ENCODE measurements at places on chromosomes 2 and 18.

DNA sequence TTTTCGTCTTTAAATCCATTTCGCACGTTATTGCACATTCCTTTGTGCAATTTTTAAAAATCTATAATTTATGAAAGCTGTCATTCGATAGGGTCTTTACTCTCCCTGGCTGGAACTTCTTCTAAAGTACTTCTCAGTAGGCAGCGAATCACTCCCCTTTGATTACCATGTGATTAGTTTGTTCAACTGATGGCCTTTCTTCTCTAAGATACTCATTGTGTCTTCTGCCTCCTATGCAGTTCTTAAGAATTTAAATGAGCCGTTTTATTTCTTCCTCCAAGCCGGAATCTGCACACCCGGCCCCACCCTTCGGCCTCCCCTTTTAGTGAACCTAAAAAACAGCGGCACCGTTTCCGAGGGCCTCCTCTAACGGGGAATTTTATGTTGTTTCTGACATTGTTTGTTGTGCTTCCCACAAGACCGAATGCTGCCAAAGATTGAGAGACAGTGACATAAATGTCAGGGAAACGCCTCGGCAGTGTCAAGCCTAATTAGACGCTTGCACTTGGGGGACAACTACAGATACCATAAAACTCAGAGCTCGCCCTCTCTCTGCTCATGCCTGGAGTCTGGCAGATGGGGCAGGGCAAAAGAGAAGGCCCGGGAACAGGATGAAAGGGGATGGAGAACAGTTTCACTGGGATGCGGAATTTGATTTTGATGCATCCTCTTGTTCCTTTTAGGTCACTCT is 255.3 kb downstream of the BCL11A start:
- no peak for ATAC-seq

DNA sequence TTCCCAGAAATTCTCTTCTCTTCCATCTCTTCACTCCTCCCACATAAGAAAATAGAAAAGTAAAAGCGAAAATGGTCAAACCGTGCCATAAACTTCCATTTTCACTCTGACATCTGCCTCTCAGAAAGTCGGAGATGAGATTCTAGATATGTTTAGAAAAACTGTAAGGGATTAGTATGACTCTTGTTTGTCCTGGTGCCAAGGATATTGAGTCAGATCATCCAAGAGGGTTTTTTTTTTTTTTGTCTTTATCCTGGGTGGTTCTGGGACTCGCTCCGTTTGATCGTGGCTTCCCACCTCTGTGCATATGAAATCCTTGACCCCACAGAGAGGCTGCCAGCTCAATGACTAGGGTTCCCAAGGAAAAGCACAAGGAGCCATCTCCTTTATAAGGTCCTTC is 17.3 kb downstream of the EN1 start:
- no peak for ATAC-seq

DNA sequence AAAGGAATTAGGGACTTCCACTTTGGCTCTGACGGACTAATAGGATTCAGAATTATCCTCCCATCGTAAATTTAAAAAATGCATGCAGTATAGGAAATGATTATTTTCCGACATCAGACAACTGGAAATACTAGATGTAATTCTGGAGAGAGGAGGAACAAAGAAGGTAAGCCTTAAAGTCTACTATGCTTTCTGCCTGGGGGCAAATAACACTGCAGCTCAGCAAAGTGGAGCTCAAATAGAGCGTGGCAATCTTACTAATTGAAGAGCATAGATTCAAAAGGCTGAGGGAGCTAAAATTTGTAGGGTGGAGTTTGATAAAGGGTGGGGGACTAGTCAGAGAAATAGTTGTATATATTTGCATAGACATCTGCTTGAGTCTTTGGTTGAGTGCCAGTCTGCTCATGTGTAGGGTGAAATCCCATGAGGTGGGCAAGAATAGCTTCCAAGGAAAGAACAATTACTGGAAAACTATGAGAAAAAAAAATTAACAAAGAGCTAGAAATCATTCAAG is 23.8 kb downstream of the COPS8 start:
- peak; percentile 77 for ATAC-seq

DNA sequence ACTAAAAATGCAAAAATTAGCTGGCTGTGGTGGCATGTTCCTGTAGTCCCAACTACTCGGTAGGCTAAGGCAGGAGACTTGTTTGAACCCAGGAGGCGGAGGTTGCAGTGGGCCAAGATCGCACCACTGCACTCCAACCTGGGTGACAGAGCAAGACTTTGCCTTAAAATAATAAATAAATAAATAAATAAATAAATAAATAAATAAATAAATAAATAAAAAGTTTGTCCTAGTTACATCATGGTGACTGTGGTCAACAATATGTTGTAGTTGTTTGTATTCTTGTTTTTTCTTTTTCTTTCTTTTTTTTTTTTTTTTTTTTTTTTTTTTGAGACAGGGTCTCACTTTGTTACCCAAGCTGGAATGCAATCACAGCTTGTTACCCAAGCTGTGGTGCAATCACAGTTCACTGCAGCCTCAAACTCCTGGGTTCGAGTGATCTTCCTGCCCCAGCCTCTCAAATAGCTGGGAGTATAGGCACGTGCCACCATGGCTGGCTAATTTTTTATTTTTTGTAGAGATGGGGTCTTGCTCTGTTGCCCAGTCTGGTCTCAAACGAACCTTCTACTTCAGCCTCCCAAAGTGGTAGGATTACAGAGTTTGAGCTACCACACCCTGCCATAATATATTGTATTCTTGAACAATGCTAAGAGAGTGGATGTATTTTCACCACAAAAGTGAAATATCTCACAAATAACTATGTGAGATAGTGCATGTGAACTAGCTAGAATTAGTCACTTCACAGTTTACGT is 185.0 kb downstream of the PHLPP1 start:
- ATAC-seq, result no peak

DNA sequence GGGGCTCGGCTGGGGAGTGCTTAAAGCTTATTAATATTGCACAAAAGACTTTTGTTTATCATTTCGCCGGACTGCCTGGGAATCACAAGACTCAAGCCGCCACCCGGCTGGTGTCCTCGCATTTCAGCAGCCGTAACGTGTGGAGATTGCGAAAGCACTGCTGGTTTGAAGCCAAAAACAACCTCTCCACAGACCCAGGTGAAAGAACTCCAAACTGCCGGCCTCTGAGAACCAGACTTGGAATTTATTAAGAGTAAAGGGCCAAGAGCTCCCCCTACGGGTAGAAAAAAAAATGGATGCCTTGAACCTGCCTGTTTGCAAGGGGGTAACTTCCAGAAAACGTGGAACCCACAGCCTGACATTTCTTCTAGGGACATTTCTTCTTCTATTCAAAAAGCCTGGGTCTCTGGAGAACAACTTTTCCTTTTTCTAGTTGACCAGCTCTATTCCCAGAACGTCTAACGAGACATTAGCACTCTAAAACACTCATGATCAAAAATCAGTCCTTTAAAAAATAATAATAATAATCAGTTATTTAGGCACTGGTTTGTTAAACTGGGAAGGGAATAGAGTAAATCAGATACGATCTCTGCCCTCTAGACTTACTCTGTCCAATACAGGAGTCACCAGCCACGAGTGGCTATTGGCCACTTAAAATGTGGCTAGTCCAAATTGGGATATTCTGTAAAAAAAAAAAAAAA is 216.3 kb downstream of the C1D start:
- peak; percentile 86 for ATAC-seq

DNA sequence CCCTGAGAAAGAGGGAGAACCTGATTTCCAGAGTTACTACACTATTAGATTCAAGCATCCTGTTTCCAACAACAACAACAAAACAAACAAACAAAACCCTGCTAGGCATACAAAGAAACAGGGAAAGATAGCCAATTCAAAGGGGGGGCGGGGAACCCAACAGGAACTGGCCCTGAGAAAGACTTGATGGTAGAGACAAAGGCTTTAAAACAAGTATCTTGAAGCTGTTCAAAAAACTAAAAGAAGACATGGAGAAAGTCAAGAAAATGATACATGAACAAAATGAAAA is 147.1 kb downstream of the THADA start:
- no peak for ATAC-seq

- ATAC-seq, result no peak
Measured at GRCh38 chr2:66674087-66674486, 239.2 kb downstream of the MEIS1 start.

- no peak for ATAC-seq
Measured at GRCh38 chr2:204333861-204334260, 211.4 kb upstream of the PARD3B start.

DNA sequence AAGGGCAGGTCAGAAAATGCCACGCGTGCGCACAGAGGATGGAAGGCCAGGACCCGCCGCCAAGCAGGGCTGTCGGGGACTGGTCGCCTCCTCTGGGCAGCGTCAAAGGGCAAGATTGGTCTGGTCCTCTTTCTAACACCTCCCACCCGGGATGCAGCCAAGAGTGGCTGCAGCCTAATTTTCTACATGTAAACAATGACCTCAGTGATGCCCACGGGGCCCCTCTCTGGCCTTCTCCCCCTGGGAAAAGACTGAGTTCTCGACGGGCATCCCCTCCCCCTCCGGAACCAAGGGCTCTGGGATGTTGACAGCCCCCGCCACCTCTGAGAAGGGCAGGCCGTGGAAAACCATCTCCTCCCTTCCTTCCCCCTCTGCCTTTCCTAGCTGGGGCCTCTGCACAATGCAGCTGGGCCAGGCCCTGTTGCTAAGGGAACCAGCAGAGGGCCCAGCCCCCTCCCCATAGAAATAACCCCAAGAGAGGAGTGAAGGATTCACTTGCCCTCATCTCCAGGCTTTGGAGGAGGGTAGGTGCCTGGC is 80.0 kb upstream of the ZNF532 start:
- no peak for ATAC-seq

DNA sequence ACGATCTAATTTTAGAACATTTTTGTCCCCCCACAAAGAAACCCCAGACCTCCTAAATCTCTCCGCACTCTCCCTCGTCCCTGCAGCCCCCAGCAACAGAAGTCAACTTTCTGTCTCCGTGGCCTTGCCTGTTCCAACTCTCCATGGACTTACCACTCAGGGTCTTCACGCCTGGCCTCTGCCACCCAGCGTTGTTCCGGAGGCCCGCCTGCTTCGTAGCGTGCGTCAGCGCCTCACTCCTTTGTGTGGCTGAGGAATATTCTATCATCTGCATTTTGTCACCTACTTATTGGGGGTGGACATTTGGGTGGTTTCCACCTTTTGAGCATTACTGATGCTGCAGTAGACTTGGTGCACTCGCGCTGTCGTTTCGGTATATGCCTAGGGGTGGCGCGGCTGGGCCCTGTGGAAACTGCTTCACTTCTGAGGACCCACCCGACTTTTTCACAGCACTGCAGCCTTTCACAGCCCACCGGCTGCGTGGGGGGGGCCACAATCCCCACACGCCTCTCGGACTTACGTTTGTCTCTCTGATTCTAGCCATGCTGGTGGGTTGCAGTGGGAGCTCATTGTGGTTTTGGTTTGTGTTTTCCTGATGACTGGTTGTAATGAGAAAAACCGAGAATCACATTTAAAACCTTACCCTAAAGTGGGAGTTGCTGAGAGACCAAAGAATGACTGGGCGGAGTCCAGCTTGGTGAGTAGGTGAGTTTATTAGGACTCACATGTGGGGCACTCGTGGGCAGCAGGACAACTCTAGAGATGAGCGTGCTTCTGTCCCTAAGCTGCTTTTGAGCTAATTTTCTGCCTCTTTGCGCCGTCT is 1.4 kb upstream of the HSBP1L1 start:
- no peak for ATAC-seq

GRCh38 chr2:236862961-236863728 is 222.5 kb upstream of the COPS8 start:
- ATAC-seq, result peak; percentile 87

- ATAC-seq, result no peak
Measured at GRCh38 chr2:206056286-206056685, 29.7 kb downstream of the INO80D start.

DNA sequence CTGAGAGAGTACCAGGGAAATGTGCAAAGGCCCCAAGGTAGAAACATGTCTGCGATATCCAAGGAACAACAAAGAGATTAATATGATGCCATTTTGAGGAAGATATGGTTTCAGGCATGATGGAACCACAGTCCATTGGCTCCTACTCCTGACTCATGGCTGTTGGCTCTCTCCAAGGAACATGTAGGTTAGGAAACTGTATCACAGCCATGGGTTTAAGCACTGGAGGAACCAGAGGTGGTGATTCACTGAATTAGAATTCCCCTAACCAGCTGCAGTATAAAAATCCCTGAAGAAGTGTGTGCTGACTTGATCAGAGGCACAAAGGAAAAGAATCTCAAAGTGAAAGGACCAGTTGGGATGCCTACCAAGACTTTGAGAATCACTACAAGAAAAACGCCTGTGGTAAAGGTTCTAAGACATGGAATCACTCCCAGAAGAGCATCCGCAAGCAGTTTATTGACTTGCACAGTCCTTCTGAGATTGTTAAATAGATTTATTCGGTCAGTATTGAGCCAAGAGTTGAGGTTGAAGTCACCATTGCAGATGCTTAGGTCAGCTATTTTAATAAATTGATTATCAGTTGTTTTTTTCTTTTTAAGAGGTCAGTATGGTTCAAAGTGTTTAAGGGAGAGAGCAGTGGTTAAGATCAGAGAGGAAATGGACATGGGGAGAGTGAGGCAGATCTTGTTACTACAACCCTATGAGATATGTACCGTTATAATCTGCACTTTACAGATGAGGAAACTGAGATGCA is 110.7 kb upstream of the OTX1 start:
- peak; percentile 94 for ATAC-seq

- no peak for ATAC-seq
Measured at GRCh38 chr2:20207051-20207450, 17.9 kb downstream of the SDC1 start.

DNA sequence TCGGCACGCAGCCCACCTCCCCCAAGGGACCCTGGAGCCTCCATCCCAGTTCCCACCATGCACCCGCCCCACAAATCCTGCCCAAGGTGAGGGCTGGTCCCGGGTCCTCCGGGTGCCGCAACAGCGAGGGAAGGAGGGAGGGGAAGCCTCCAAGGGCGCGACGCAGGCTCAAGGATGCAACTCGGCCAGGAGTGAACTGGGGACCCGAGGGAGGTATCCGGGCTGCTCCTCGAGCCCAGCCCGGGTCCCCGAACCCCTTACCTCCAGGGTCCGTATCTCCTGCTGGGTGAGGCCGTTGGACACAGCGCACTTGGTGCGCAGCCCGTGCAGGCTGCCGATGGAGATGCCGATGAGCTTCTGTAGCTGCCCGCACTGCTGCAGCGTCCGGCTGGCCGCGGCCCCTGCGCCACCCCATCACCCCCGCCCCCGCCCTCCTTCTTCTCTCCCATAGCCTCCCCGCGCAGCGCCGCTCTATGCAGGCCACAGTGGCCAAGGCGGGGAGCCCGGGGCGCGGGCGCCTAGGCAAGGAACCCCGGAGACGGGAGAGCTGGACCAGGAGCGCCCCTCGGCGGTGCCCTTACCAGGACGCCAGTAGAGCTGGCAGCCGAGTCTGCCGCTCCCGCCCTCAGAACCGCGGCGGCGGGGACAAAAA is 124.1 kb downstream of the ANKRD30BL start:
- ATAC-seq, result no peak

Data from esophagus mucosa (tissue), 1 donor.